ENCODE measurements at places on chromosomes 1 and 21.

DNA sequence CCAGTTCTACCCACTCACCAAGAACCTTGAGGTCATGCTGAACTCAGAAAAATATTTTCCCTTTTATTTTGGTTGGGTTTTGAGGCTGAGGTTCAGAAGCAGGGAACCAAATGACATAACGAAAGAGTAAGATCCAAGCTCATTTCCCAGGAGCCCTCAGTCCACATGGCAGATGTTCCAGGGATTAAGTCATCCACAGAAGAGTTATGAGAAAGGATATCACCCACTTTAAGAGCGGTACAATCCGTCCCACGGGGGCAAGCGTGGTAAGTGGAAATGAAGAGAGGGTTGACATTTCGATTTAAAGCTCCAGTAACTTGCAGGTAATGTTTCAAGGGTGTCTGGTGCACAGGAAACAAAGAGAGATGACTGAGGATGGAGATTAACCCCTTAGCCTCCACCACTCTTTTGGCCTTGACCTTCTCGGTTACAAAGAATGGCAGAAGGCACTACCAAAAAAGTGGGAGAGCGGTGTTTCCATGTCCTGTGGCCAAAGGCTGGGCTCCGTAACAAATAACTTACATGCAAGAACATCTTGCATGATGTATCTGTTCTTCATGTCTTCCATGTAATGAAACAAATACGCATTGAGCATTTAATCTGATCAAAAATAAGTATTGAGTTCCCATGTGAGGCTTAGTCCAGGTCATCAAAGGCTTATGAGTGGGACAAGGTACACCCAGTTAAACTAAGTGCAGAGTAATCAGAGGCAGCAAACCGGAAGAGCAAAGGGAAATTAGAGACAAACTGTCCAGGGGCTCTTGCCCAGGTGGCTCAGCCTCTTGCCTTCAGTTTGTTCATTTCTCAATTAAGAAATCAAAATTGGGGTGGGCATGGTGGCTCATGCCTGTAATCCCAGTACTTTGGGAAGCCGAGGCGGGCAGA is 241.4 kb downstream of the TOMM20 start:
- DNase-seq = no peak

DNA sequence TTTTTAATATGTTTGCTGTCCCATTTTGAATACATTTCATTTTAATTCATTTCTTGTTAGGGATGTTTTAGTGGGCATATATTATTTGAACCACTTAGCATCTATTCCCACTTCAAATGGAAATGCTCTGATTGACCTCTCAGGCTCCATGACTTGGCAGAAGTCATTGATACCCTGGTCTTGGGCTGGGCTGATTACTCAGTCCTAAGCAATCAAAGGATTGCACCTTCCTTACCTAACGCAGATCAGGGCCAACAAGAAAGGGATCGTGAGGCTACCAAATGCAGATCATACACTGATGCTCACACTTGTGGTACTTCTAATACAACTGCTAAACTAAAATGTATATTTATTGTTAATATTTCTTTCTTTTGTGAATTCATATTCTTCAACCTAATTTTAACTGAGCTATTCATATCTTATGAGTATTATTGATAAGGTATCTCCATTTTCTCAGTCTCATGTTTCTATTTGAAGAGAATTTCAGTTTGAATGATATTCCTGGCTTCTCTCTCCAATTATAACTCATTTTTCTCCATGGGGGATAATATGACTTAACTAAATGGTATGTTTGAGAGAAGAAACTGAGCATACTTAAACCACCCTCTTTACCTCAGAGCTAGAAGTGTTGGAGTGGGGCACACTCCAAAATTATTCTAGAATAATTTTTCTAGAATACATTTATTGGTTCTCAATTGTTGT is 615.5 kb upstream of the ADAMTS5 start:
- DNase-seq = no peak

DNA sequence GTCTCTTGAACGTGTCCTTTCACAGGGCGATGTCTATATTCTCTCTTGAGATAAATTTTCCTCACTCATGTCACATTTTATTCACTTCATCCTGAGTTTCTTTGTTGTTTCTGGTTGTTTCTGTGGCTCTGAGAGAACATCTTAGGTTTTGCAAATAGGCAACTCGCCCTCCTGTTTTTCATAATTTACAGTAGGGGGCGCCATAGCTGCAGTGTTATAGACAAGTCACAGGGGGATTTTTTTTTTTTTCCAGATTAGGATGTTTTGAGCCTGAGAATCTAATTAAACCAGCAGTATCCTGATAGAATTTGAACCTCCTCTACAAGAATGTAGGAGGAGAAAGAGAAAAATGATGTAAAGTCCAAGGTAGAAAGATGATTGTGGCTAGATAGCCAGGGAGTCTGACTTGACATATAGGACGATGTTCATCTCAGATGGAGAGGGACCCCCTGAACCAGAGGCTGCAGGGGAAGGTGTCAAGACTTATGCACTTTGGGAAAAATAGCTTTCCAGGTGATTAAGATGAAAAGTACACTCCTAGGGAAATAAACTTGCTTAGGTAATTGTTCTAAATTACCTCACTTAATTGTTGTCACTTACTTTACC is 76.3 kb downstream of the ZP4 start:
- no peak for DNase-seq

GRCh38 chr1:115324649-115325420 is 13.2 kb downstream of the NGF start:
- no peak for DNase-seq

- DNase-seq = no peak
Observed at GRCh38 chr1:6106321-6106731, 60.6 kb downstream of the KCNAB2 start.

DNA sequence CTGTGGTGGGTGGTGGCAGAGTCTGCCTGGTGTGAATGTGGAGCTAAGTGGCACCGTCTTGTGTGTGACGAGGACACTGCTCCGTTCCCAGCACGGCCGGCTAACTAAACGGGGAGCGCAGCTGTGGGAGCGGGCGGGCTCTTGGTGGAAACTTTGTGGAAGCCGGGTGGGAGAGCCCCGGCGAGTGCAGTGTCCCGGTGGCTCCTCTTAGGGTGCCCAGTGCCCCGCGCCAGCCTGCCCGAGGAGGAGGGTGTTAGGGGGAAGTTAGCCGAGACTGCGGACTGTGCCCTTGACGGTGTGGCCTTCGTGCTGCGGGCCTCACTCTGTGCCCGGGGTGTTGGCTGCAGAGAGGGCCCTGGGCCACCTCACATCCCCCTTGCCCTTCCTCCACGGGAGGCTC is 9.9 kb downstream of the PEX10 start:
- DNase-seq = no peak

DNA sequence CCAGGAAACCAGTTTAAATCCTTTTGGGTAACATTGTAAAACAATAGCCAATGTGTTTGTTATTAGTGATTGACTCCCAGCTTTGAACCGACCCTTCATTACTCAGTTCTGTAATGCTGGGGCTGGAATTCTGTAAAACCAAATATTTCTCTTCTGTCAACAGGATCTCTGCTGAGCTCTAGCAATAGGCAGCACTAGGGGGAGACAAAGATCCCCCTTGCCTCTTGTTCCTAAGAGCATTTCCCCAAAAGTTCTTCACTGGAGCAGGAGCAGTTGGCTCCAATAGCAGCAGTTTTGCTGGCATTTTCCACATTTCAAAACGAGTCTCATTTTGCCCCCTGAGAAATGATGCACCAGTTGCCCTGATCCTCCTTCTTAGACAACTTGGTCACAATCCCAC is 1671.1 kb downstream of the MRPL39 start:
- no peak for DNase-seq

- no peak for DNase-seq
Observed at GRCh38 chr21:27590271-27590670, 623.4 kb upstream of the ADAMTS5 start.

- no peak for DNase-seq
Observed at GRCh38 chr1:187734427-187734826, 905.7 kb downstream of the PLA2G4A start.

GRCh38 chr1:202078241-202078640 is 44.5 kb upstream of the GPR37L1 start:
- no peak for DNase-seq

GRCh38 chr1:175062339-175062738 is 5.3 kb upstream of the TNN start:
- DNase-seq = no peak

- no peak for DNase-seq
Observed at GRCh38 chr1:75310067-75310466, 175.9 kb downstream of the LHX8 start.

GRCh38 chr1:107264007-107264406 is 123.2 kb downstream of the NTNG1 start:
- DNase-seq = no peak

DNA sequence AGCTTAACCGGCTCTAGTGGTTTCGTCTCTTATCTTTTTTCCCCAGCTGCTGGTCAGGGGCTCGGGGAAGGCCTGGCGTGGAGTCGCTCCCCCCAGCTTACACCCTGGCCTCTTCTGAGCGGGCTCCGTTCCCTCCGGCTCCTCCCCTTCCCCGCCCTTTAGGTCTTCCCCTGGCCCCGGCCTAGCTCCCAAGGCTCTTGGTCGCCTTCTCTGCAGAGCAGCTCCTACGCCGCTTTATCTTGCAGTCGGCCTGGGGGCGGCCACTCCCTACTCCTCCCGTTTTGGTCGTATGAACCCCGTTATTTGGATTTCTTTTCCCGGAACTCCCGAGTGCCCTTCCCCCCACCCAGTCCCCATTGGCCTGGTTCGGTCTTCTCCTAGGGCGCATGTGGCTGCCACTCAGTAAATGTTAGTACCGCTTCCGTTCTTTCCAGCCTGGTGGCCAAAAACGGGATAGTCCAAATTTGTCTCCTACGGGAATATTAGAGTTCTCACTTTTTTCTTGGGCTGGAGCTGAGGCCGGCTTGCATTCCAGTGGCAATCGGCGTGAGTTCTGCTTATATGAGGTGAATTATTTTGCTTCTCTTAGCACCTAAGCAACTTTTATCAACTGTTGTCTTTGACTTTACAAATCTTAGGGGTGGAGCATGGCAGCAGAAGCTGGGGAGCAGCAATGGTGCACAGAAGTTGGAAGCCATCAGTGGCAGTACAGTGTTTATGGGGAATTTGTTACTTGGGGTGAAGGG is 467 bp downstream of the THRAP3 start:
- DNase-seq = peak; percentile 35

DNA sequence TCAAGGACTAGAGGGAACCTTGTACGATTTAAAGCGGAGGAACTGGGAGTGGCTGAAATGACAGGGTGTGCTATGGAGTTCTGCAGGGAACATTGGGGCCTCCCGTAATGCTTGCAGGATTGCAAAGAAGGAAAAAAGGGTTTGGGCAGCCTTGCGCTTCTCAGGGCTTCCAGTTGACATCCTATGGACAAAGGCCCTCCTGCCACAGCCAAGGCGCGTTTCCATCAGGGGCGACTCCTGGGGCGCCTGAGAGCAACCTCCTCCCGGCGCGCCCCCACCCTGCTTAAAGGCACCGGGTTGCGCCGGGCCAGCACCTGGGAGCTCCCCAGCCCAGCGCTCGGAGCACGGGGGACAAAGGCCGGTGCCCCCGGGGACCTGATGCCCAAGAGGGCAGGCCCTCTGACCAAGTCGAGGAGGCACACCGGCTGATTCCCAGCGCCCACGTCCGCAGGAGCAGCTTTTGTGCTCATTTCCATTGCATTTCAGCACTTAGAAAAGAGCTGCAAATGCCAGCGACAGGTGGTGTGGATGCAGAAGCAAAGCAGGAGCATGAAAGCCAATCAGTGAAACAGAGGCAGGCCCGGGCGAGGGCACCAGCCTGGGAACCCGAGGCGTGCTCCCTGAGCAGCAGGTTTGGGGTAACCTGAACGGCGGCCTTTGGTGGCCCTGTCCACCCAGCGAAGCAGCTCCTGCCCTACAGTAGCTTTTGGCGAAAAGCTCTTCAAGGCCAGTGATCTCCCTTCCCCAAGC is 17.6 kb upstream of the RNF187 start:
- DNase-seq = no peak

DNA sequence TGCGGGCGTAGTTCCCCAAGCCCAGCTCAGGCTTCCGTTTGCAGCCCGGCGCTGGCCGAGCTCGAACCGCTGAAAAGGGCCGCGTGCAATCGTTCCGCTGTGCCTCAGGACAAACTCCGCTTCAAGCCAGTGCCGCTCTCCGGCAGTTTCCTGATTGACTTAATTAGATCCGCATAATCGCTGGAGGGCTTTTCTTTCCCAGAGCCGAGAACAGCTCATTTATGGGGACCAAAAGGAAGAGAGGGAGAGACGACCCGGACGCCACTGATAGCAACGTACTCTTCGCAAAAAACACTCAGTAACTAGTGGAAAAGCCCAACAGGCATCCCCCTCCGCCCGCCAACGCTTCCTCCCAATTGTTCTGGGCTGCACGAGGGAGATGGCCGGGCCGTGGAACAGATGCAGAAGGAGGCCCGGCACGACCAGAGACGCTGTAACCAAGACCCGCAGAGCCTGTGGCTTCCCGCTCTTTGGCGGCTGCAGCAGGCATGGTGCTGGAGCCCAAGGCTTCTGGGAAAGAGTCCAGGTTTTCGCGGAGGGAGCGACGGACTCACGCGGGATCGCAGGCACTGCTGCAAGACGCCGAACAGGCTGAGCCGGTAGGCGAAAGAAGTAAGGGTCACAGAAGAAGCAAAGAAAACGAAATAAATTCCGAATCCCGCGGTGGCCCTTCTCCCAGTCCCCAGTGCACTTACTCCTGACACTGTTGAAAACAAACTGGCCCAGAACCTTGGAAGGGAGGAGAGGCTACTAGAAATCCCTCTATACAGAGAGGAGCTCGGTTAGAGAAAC is 3.6 kb upstream of the FOXD2 start:
- DNase-seq = no peak

Data from urinary bladder (tissue), 4 donors.